ENCODE measurements at places on chromosomes 13 and 19. TPM values are rescaled to one million over a fixed set of nuclear protein-coding genes. Genes with fewer than 3 reads are reported as not detected.

The SMARCA4 gene
- 95.6 TPM for total RNA-seq

GRCh38 chr13:113547238-113547971, 37.1 kb upstream of the TFDP1 start:
- DNase-seq: peak; percentile 42
- peaks cover 14% of the 10 kb centered on the region for H3K4me1 ChIP-seq
- H3K4me3 ChIP-seq: no peak overlapping the region
- no peaks in the 10 kb centered on the region for H3K27me3 ChIP-seq
- H3K36me3 ChIP-seq: peaks cover 39% of the 10 kb centered on the region
- H3K27ac ChIP-seq: no peak overlapping the region

The VSTM1 gene
- total RNA-seq: 1.1 TPM

- no peak overlapping the region for H3K4me3 ChIP-seq
- no peaks in the 10 kb centered on the region for H3K27me3 ChIP-seq
- no peaks in the 10 kb centered on the region for H3K4me1 ChIP-seq
- H3K27ac ChIP-seq: no peak overlapping the region
- no peak for DNase-seq
These were observed 556.8 kb upstream of the ARGLU1 start for GRCh38 chr13:107124730-107125129.

GRCh38 chr19:14006766-14007562, 844 bp upstream of the RFX1 start:
- peaks cover 34% of the 10 kb centered on the region for H3K4me1 ChIP-seq
- no peaks in the 10 kb centered on the region for H3K27me3 ChIP-seq
- peak overlapping the region; percentile 100 for H3K27ac ChIP-seq
- peak; percentile 94 for DNase-seq
- H3K36me3 ChIP-seq: no peaks in the 10 kb centered on the region

The ZNF568 gene
- total RNA-seq: 7.8 TPM

DNA sequence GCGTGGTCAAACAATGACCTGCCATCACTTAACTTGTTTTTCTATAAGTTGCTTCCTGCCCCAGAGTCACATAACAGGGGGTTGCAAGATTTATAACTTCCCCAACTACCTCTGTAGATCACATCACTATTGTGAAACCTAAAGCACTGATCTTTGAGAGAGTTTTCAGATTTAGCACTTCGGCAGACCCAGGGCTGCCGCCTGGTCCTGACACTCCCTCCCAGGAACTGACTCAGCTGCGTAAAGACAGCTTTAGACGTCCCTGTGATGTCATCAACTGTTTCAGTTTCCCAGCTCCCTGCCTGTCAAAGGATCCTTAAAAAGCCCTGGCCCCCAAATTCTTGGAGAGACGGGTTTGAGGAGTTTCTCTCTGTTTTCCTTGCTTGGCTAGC, 33.3 kb downstream of the IGFL2 start:
- DNase-seq: no peak
- peaks cover 6% of the 10 kb centered on the region for H3K27me3 ChIP-seq
- no peak overlapping the region for H3K4me3 ChIP-seq
- H3K4me1 ChIP-seq: no peaks in the 10 kb centered on the region
- H3K27ac ChIP-seq: no peak overlapping the region
- no peaks in the 10 kb centered on the region for H3K36me3 ChIP-seq

GRCh38 chr13:43884222-43884621, 4.5 kb downstream of the LACC1 start:
- no peak overlapping the region for H3K27ac ChIP-seq
- peaks cover 7% of the 10 kb centered on the region for H3K4me1 ChIP-seq
- no peaks in the 10 kb centered on the region for H3K36me3 ChIP-seq
- no peak for DNase-seq
- H3K27me3 ChIP-seq: no peaks in the 10 kb centered on the region

The ZNF320 gene
- 19.0 TPM for total RNA-seq

DNA sequence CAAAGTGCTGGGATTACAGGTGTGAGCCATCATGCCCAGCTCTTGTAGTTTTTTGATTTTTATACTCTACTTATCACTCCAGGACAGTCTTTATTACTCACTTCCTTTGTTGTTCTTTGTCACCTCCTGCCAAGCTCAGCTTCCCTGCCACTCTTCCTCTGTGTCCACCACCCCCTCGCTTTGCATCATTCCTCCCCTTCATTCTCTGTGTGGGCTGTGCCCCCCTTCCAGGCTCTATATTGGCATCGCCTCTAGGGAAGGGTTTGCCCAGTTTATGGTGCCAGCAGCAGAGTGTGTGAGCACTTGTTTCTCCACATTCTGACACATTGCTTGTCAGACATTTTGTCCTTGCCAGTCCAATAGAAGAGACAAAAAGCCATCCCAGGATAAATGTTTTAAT, 15.1 kb downstream of the ZNF302 start:
- H3K27me3 ChIP-seq: no peaks in the 10 kb centered on the region
- H3K27ac ChIP-seq: no peak overlapping the region
- H3K4me1 ChIP-seq: no peaks in the 10 kb centered on the region
- H3K4me3 ChIP-seq: no peak overlapping the region
- H3K36me3 ChIP-seq: no peaks in the 10 kb centered on the region
- DNase-seq: no peak

- no peaks in the 10 kb centered on the region for H3K27me3 ChIP-seq
- H3K27ac ChIP-seq: no peak overlapping the region
- no peak overlapping the region for H3K4me3 ChIP-seq
- DNase-seq: no peak
- H3K4me1 ChIP-seq: no peaks in the 10 kb centered on the region
These were observed 28.2 kb downstream of the DACH1 start for GRCh38 chr13:71838842-71839241.

- no peaks in the 10 kb centered on the region for H3K36me3 ChIP-seq
- no peak overlapping the region for H3K27ac ChIP-seq
- H3K4me1 ChIP-seq: no peaks in the 10 kb centered on the region
- no peak for DNase-seq
- no peak overlapping the region for H3K4me3 ChIP-seq
These were observed 17.2 kb upstream of the SLITRK6 start for GRCh38 chr13:85816413-85816812.

The ZNF426 gene
- total RNA-seq: 15.3 TPM

The CGB8 gene
- total RNA-seq: not detected

GRCh38 chr13:26962671-26963070, 202.1 kb upstream of the GPR12 start:
- H3K4me3 ChIP-seq: no peak overlapping the region
- DNase-seq: no peak
- H3K36me3 ChIP-seq: no peaks in the 10 kb centered on the region
- peak overlapping the region; percentile 71 for H3K27ac ChIP-seq

The ZNF571 gene
- total RNA-seq: 5.5 TPM

DNA sequence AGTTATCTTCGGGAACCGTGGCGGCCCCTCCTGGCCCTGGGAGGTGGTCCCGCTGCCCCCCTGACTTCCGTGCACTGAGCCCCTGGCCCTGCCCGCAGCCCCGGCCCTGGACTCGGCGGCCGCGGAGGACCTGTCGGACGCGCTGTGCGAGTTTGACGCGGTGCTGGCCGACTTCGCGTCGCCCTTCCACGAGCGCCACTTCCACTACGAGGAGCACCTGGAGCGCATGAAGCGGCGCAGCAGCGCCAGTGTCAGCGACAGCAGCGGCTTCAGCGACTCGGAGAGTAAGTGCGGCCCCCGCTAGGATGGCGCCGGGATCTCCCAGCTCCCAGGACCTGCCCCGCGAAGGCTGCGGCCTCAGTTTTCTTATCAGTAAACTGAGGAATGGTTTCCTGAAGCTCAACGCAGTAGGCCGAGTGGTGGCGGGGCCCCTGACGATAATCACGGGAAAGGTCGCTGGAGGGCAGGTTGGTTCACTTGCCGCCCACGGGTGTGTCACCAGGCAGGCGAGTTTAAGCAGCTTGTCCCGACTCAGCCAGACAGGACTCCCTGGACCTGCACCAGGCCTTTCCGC, 924 bp downstream of the RGCC start:
- H3K36me3 ChIP-seq: peaks cover 36% of the 10 kb centered on the region
- peak overlapping the region; percentile 71 for H3K4me3 ChIP-seq
- H3K27me3 ChIP-seq: no peaks in the 10 kb centered on the region

Measured in upper lobe of right lung (tissue), 1 donor.